ENCODE measurements at places on chromosomes 3 and 15.

- no peak for DNase-seq
These were observed 20.7 kb downstream of the RHCG start for GRCh38 chr15:89475661-89476060.

DNA sequence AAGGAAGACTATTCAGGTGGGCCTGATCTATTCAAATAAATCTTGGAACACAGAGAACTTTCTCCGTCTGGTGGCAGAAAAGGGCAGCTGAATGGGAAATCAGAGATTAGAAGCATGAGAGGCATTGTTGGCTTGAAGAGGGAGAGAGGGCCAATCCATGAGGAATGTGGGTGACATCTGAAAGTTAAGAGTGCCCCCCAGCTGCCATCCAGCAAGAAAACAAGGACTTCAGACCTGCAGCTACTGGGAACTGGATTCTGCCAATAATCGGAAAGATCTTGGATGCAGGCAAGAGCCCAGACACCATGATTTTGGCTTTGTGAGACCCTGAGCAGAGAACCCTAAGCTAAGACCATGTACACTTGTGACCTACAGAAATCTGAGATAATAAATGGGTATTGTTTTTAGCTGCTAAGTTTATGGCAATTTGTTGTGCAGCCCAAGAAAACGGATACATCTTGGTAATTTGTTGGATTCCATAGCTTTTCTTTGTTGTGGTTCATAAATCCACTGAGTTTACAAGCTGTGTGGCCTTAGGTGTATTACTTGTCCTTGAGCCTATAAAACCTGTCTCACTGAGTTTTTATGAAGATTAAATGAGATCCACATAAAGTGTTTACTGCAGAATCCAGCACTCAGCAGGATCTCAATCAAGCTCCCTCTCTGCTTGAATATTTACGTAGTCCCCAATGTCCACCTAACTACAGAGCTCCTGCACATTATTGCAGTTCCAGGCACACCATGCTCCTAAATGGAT, 82.1 kb upstream of the PRTG start:
- DNase-seq: no peak

- DNase-seq: no peak
These were observed 5.8 kb downstream of the EOMES start for GRCh38 chr3:27716309-27716708.

DNA sequence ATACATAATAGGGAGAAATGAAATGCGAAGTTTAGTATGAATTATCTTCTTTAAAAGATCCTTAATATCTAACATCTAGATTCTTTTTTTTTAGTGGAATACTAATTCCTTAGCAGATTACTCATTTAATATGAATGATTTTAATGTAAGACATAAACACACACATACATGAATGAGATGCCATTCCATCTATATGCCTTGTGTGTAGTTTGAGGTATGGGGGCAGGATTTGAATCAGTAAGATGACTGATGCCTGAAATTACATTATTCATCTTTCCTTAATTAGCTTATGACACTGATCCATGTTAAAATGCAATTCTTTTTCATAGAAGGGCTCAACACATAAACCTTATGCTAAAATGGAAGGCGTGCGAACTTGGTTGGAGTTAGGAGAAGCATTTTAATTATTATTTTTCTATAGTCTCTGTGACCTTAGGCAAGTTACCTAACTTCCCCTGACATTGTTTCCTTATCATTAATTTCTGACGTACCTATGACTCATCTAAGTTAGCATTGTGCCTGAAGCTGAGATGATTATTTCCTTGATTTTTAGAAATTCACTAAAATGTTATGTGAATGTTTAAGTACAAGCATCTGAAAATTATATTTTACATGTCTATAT, 10.8 kb upstream of the BNIP2 start:
- DNase-seq: no peak

DNA sequence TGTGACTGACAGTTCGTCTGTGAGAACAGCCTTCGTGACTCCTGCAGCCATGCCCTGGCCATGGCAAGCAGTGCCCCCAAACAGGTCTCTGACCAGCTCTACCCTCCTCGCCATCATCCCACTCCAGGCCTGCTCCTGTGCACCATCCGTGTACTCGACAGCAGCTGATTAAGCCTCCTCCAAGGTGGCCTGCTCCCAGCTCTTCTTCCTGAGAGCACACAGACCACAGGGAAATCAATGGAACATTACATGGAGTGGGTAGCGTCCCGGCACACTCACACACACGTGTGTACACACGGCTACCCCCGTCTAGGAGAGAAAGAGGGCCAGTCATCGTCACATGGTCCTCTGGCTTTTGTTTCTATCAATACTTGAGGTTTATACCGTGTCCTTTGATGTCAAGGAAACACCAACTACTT, 21.1 kb downstream of the ANXA2 start:
- DNase-seq: no peak

GRCh38 chr3:185365291-185366073, 2.5 kb downstream of the MAP3K13 start:
- DNase-seq: no peak

All from right hindlimb (tissue), 1 donor.